Lower lobe of right lung (tissue), 2 donors: ENCODE measurements at places on chromosomes 2 and 18. TPM values are rescaled to one million over a fixed set of nuclear protein-coding genes. Genes with fewer than 3 reads are reported as not detected.

GAL3ST2 gene
- total RNA-seq, result not detected

CAPN14 gene
- 0.15 TPM for total RNA-seq

LYG1 gene
- total RNA-seq, result 1.0 TPM

- no peak for DNase-seq
Measured at GRCh38 chr2:86778957-86779356, 11.8 kb downstream of the CD8A start.

GRCh38 chr18:61553045-61553659 is 219.9 kb downstream of the CDH20 start:
- DNase-seq, result no peak

- no peak for DNase-seq
Measured at GRCh38 chr18:78733762-78734613, 245.6 kb upstream of the SALL3 start.

GRCh38 chr2:156647377-156648010 is 211.3 kb downstream of the GPD2 start:
- DNase-seq, result no peak

KIAA2012 gene
- 2.8 TPM for total RNA-seq

CRYGD gene
- total RNA-seq, result not detected

GRCh38 chr2:60899230-60899891 is 18.0 kb downstream of the REL start:
- DNase-seq, result no peak

POMC gene
- total RNA-seq, result 3.9 TPM

ALPP gene
- 6.0 TPM for total RNA-seq

DNA sequence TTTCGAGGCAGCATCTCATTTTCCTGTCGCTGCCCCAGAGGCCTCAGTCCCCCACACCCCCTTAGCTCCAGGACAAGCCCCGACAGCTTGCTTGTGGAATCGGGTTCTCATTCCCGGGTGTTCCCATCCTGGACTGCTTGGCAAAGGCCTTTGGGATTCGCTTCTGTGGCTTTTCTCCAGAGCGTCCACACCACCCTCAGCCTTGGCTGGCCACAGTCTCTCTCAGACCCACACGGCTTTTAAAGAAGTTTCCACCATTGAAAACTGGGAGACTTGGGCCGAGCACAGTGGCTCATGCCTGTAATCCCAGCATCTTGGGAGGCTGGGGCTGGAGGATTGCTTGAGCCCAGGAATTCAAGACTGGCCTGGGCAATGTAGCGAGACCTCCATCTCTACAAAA is 2.7 kb downstream of the ESPNL start:
- DNase-seq, result no peak

LYPD6 gene
- 0.47 TPM for total RNA-seq

IGFBP2 gene
- total RNA-seq, result 37.7 TPM

DNA sequence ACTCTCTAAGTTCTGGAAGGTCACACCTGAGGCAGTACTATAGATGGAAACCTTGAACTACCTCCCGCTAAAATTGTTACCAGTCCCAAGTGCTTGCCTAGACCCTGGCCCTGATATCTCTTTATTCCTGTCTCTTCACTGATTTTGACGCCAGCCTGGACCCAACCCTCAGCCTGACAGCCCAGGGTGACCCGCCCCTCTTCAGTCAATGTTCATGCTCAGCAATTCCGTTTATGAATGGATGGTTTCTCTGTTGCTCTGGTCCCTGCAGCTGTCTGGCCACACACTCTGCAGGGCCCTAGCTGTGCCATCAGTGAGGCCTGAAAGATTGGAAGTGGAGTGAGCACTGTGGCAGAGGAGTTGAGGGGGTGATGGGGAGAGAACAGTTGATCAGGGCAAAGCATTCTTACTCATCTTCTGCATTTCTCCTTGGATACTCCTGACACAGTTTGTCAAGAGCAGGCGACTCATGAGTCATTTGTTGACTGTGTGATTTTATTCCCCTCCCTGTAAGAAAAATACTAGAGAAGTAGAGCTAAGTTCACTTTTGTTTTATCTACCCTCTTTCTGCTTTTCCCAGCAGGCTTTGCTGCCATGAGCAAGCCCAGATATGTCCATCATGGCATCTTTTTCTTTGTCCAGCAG is 46.0 kb downstream of the NPAS2 start:
- no peak for DNase-seq

DPP4 gene
- total RNA-seq, result 24.5 TPM

PRKAG3 gene
- not detected for total RNA-seq

DNA sequence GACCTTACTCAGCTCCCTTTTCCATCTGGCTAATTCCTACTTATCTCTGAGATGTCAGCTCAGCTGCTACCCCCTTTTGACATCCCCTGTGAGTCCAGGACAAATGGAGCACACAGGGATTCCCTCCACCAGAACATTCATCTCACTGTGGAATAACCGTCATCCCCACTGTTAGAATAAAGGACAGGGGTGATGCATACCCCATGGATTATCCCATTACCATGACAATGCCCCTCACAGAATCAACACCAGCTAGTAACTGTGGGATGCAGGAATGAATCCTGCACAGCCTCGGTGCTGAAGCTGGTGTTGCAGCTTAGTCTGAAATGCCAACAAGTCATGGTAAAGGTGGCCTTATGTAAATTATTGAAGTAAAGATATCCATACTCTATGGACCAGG is 624.8 kb upstream of the RAB6C start:
- DNase-seq, result no peak

- DNase-seq, result no peak
Measured at GRCh38 chr2:54519841-54520459, 63.8 kb downstream of the SPTBN1 start.

GRCh38 chr2:171530378-171530777 is 8.1 kb downstream of the CYBRD1 start:
- no peak for DNase-seq

GRCh38 chr2:227377467-227378351 is 1.4 kb downstream of the TM4SF20 start:
- no peak for DNase-seq

GRCh38 chr2:57343391-57344006 is 703.1 kb upstream of the VRK2 start:
- no peak for DNase-seq

DNA sequence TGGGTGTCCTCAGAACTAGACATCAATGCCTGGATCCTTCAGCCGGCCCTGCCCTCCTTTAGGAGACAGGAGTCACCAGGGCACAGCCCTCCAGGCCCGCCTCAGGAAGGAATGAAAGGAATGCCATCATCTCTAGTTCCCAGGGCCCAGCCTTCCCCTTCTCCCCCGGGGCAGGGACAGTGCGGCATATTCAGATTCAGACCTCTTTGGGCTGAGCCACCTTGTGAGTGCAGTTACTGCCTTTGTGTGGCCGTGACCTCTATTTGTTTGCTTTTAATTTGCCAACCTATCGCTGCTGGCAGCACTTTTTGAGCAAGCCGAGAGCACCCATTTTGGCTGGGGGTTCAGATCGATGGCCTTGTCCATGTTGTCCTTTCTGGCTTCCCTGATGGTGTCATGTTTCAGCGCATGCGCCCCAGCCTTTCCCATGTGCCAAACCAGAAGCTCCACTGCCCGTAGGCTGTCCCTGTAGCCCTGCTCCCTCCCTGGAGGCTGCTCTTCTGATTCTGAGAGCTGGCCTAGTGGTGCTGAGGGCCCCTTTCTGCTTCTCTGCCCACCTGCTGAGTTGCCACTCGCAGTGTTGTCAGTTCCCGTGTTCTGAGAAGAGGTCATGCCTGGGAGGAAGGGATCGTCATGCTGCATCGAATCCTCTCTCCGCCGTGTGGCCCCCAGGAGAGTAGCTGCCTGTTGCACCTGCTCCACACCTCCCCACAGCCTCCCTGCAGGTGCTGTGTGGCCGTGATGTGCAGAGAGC is 10.9 kb downstream of the ANKRD23 start:
- DNase-seq, result peak; percentile 79

GREB1 gene
- 2.3 TPM for total RNA-seq

GRCh38 chr18:10089881-10090280 is 176.1 kb downstream of the VAPA start:
- no peak for DNase-seq

DNA sequence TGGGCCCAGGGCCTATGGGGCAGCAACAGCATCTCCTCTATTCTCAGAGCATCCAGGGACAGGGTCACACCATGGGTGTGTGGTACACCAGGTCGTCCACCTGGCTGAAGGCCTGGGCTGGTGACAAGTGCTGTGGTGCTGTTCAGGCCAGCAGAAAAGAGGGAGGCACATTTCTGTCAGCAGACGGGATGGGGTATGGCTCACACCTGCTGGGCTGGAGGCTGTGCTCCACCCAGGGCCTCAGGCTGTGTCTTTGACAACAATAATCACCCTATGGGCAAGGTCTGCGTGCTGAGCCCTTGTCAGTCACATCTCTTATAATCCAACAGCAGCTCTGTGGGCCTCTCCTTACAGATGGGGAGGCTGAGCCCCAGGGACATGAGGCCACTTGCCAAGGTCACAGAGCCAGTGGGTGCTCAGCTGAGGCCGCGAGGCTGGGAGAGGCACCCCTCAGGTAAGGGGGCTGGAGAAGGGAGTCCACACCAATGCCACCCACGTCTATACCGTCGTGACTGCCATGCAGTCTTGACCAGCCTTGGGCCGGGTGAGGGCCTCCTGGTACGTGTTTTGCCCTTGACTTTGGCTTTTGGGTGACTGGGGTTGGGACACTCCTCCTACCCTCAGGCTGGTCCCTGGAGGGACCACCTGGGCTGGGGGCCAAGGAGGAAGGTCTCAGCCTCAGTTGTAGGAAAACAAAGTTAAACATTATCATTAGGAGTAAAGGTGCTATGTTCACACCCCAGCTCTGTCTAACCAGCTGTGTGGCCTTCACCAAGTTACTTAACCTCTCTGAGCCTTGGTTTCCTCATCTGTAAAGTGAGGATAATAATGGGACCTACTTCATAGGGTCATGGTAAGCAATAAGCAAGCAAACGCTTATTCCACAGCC is 5.6 kb upstream of the HS6ST1 start:
- DNase-seq, result no peak

GCKR gene
- total RNA-seq, result 0.44 TPM

GRCh38 chr18:46867367-46868143 is 49.8 kb downstream of the PIAS2 start:
- no peak for DNase-seq

GRCh38 chr18:8548186-8548585 is 61.1 kb upstream of the RAB12 start:
- DNase-seq, result no peak

SNORC gene
- total RNA-seq, result 0.53 TPM

TGFA gene
- 8.2 TPM for total RNA-seq

DNAH6 gene
- 6.3 TPM for total RNA-seq

EGR4 gene
- total RNA-seq, result not detected

GRCh38 chr2:144159240-144159639 is 360.7 kb downstream of the ZEB2 start:
- no peak for DNase-seq

ARHGAP28 gene
- 13.1 TPM for total RNA-seq

DNA sequence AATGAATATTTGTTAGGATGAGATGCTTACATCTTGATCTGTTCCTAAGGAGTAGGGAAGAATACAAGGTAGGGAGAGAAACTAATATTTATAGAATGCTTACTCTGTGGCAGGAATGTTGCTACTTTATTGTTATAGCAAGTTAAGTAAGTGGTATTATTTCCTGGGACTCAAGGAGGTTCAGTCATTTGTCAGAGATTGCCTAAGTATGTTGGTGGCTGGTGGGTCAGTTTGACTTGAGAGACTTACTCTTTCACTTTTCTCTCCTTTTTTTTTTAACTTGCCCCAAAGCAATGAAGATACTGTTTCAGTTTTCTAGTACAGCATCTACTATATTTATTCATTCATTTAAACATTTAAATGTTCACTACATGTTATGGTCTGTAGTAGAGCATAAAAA is 209.2 kb upstream of the STON1 start:
- no peak for DNase-seq

ABCA12 gene
- not detected for total RNA-seq
